ENCODE measurements at places on chromosomes 7 and 10.
A peak's percentile ranks its signal among the peaks of the same experiment; 100 is the strongest.

DNA sequence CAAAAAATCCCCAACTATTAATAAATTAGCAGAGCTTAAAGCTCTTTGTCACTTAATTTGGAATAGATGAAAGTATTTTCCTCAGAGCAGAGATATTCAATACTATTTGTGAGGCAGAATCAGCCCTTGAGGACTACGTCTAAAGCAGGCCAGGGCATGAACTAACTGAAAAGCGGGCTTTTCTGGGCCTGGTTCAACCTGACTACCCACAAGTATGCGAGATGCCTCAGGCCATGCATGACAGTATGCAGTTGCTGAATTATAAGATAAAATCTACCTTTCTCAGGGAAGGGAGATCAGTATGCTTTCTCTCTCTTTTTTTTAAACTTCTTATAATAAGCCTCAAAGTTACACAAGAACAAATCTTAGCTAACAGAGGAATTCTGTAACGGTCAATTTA, 20.1 kb downstream of the TMEM168 start:
- no peak for DNase-seq

DNA sequence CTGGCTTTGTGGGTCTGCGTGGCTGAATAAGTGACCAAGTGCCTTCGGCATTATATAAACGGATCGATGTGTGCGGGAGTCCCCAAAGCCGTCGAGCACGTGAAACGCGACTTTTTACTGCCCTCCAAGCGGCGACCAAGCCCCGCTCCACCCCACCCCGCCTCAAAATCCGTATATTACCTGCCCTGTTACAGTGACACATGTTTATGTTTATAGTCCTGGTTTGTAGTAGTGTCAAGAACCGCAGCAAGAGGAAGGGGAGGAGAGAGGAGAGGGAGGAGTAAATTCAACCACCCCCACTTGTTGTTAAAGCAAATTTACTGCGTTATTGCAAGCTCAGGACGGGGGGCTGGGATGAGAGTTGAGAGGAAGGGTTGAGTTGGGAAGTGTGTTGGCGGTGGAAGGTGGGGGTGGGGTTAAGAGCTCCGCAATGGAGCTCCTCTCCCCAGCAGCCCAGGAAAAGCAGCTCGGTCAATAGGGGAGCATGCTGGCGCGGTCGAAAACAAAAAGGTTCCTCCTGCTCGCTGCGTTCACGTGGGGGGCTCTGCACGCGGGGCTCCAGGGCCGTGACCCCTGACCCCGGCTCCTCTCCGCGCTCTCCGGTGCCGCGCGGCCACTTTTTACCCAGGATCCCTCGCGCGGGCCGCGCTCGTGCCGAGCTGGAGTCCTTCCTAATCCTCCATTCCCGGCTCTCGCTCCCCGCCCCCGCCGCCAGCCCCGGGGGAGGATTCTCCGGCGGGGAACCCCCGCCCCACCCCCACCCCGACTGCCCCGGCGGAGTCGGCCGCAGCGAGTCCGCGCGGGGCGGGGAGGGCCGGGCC, at the start of gene SKIDA1:
SKIDA1 (minus strand) TSS at position 316 of the 821 bp plus-strand sequence. CDS start 7,860 bp downstream, outside the sequence.
- peak; percentile 86 for DNase-seq

DNA sequence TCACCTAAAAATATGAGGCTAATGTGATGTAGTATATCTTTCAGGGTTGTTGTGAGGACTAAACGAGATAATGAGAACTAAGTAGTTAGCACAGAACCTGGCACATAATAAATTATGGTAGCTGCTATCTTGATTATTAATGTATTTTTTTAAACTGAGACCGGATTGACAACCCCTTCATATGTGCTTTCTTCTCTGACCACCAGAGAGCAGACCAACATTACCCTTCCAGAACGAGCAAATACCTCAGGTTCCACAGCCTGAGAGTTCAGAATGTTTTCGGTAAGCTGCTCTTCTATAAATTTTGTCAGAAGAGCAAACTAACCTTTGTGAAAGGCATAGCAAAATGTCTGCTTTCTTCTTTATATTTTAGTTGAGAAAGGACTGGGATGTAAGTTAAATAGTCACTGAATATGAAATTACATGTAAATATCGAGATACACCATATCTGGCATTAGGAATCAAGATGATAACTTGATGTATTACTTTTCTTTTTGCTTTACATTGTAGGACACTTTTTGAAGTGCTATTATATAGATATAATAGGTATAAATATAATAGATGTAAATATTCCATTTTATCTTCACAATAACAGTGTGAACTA, 13.6 kb upstream of the BPGM start:
- DNase-seq: peak; percentile 36

DNA sequence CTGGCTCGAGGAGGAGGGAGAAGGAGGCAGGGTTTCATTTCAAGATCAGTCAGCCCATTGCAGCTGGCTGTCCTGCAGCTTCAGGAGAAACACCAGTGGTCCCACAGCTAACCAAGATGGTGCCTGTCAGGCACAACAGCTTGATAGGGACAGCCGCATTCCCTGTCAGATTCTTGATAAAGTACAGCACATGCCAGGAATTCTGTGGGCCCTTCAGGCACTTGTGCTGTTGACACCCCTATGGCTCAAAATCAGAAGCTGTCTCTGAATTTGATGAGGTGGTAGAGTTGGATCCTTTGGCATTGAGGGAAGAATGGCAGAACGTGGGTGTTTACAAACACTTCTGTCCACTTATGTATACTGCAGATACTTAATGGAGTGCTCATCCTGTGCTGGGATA, 354.3 kb downstream of the KCNMA1 start:
- DNase-seq: no peak

DNA sequence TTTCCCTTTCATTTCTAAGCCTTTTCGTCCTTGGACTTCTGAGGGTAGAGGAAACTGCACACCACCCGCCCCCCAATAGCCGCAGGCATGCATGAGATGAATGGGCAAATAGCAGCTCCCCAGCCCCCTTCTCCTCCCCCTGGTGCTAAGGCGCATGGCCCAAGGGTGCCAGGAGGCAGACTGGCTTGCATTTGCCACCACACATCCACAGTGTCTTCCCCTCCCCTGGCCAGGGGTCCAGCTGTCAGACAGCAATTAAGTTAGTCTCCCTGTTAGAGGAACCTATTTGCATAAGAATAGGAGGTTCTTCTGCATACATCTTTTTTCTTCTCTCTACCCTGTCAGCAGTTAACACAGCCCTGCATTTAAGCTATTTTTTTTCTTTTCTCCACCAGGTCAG, 20.2 kb downstream of the TOMM7 start:
- no peak for DNase-seq

DNA sequence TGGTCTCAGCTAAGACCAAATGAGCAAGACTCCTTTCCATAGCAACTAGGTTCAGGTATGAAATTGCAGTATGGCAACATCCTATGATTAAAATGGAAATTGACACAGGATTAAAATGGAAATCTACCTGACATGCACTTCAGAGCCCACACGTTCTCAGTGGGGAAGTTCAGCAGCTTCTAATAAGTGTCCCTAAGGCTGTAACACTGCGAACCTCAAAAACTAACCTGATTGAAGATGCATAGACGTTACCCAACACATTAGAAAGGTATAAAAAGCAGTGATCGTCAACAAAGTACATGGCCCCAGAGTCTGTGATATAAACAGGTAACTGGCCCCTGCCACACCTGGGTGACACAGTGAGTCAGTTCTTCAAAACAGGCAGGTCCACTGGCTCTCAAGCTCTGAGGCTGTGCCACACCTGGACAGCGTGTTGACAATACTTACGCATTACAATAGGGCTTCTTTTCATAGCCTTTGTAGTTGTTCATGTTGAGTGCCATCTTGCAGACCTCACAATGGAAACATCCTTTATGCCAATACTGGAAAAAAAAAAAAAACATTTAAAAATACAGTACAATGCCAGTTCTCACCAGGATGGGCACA, 274.9 kb upstream of the NEBL start:
- no peak for DNase-seq
